ENCODE measurements at places on chromosomes 6 and 20.
A peak's percentile ranks its signal among the peaks of the same experiment; 100 is the strongest.

DNA sequence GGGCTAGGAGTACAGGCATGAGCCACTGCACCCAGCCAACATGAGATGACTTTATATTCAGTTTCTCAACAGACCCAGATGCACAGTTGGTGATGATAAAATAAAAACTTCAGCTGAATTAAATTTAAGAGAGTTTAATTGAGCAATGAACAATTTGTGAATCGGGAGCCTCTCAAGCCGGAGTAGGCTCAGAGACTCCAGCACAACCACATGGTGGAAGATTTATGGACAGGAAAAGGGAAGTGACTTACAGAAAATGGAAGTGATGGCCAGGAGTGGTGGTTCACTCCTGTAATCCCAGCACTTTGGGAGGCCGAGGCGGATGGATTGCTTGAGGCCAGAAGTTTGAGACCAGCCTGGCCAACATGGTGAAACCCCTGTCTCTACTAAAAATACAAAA is 10.4 kb upstream of the BCAS4 start:
- no peak for DNase-seq

DNA sequence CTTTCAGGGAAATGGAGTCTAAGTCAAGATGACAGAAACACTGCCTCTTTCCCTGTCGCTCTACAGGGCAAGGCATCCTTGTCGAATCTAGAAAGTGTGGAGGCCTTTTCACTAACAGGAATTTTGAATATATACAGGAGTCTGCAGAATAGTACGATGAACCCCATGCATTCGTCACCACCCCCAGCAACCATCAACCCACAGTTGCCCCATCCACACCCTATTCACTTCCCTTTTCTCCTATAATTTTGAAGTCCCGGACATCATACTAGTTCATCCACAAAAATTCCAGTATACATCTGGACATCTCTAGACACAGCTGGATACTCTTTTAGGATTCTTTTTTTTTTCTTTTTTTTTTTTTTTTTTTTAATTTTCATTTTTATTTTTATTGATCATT is 80.7 kb upstream of the RIN2 start:
- DNase-seq = no peak

DNA sequence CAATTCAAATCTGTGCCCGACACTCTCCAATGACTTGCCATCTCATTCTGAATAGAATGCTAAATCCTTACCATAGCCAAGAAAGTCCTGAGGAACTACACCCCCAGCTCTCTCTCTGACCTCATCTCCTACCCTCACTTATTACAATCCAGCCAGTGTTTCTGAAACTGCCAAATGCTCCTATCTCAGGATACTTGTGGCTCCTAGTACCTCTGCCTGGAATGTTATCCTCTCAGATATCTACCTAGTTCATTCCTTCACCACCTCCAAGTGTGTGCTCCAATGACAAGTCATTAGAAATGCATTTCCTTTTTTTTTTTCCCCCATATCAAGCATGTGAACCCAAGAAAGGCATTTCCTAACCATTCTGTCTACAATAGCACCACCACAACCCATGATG is 24.4 kb downstream of the ZNF184 start:
- no peak for DNase-seq

DNA sequence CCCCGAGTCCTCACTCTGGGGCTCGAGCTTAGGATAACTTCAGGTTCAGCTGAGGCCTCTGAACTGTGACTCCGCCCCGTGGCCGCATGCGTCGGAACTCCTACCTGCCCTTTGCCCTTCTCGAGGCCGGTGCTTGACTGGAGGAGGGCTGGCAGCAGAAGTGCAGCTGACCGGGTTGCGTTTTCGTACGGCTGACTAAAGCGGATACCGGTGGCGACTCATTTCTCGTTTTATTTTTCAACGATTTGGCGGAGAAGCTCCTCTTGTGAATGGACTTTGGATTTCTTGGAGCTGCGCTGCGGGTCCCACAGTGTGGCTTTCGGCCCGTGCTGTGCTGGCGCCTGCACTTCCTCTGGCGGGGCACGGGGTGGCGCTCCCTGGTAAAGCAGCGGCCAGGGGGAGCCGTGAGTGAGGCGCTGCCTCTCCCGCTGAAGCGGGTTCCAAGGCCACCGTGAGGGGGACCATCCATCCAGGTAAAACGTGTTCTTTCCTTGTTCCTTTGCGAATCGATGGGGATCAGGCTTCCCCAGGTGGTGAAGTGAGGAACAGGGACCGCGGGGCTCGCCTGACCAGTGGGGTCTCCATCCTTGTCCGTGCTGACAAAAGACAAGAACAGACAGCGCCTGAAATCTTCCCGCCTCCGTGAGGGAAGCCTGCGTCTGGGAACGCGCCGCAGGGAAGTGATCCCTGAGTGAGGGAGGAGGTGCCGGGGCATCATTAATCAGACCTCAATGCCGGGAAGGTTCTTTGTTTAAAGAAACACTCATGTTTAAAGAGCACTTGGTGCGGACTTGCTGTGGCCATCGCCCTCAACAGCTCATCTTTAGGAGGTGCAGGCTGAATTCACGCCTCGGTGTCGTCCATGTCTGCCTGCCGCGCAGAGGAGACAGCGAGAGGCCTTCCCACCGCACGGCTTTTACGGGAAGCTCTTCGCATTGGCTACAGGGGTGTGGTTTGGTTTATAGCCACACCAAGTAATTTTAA is 38.8 kb downstream of the ERMARD start:
- no peak for DNase-seq

GRCh38 chr6:37283671-37284151 is 25.8 kb upstream of the TMEM217 start:
- no peak for DNase-seq

- no peak for DNase-seq
Observed at GRCh38 chr6:34490390-34491090, 24.7 kb downstream of the PACSIN1 start.

DNA sequence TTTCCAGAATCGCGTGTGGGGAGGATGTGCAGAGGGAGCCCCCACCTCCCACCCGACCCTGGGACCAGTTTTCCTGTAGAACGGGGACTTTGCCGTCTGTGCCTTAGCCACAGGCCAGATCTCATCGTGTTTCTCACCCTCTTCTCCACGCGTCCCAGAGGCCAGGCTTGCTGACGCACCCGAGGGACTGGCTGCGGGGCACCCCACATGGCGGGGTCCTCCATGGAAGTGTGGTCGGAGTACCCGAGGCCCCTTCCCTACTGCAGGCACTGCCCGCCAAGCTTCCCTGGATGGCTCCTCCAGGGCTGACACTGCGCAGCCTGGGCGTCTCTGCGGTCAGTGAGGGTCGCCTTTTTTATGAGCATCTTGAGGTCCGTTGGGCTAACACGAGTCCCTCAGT is 346.5 kb downstream of the CDH4 start:
- no peak for DNase-seq

DNA sequence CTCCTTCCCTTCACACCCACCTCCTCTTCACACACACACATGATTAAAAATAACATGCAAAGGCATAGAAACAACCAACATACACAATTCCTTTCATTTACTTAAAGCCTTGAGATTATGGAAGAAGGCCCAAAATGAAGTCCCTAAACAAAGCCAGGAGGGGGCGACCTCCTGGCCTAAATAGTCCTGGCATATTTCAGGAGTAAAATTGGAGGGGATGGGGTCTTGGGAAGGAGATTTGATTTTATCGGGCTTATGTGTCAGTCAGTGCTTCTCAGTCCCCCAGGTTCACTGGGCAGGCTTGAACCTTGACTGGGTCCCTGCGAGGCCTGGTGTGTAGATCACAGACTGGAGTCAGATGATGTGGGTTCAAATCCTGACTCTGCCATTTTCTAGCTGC is 266.4 kb downstream of the SAMD5 start:
- DNase-seq = no peak

- peak; percentile 17 for DNase-seq
Observed at GRCh38 chr20:16801919-16802651, 53.9 kb downstream of the OTOR start.

DNA sequence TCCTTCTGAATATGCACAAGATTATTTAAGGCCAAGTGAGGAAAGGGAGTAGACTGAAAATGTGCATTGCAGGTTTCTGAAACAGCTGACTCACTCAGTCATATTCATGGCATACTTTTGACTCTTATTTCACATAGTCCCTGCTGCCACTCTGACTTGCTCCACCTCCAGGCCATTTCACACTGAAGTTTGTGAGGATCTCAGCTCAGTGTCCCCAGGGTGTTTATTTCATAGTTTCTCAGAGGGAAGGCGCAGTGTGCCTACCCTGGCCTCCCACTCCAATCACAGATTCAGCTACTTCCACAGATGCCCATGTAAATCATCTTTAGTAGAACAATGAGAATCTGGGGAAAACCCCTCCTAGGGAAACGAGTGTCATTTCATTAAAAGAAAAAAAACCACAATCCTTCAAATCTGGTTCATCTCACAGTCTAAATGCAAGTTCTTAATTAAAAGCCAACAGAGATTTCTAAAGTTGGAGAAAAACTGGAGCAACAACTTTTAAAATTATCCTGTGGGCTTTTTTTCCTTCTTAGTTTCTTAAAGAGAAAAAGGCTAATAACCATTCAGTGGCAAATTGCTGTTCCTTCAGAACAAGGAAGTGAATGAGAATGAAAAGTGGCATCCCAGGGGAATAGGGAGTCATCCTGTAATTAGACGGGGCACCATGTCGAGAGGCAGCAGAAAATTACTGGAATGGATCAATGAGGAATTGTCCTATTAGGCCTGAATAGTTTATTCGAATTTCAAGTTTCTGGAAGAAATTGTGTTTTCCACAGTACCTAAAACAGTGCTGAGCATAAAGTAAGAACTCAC is 133.6 kb downstream of the TFAP2B start:
- no peak for DNase-seq

DNA sequence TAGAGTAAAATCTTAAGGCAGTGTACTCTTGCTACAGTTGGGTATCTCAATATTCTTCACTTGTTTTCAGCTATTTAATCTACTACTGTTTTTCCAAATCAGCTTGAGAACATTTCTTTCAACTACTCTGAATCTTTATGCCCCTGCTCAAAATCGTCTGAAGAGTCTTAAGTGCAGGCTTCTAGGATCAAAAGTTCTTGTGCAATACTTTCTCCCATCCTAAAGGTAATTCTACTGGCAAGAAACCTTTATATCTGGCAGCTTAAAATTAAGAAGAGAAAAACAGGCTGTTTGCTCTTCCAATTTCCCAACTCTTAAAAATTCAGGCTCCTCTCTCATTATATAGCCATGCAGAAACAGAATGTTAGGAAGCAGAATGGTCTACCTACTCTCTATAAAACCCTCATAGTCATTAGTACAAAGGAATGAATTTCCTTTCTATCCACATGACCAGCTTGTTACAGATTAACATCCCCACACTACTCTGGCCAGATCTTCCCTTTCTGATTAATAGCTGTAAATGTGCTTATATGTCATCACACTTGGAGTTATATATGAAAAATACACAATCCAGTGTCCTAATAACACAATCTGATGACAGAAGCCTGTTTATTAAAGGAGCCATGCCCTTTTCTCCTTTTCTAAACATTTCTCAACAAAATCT is 122.2 kb upstream of the FAM184A start:
- DNase-seq = no peak

DNA sequence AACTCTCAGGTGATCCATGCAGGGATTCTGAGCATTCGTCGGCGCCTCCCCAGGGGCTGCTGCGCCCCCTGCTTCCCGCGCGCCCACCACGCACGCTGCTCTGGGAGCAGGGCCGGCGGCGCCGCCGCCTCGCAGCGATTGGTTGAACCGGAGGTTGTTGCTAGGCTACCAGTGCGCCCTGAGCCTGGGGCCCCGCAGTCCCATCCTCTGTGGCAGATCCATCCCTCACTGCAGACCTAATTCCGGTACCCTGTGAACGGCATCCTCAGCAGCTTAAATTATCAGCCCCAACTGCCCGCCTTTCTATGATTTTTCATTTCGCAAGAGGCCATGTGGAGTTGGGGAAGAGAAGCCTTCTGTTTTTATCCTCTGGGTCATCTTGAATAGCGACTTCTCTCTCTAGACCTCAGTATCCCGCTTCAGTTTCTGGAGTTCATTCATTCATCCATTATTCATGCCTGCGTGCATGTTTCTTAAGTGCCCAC is 15.4 kb downstream of the PNPLA1 start:
- no peak for DNase-seq

- no peak for DNase-seq
Observed at GRCh38 chr6:313087-313486, 20.8 kb downstream of the DUSP22 start.

DNA sequence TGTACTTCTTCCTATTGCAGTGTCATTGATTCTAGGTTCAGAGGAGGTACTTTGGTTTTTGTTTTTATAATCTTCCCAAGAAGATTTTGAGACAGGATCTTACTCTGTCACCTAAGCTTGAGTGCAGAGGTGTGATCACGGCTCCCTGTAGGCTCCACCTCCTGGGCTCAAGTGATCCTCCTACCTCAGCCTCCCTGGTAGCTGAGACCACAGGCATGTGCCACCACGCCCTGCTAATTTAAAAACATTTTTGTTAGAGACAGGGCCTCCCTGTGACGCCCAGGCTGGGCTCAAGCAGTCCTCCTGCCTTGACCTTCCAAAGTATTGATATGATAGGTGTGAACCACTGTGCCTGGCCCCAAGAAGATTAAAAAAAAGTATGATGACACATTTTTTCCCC is 3.4 kb upstream of the SLC17A5 start:
- no peak for DNase-seq

DNA sequence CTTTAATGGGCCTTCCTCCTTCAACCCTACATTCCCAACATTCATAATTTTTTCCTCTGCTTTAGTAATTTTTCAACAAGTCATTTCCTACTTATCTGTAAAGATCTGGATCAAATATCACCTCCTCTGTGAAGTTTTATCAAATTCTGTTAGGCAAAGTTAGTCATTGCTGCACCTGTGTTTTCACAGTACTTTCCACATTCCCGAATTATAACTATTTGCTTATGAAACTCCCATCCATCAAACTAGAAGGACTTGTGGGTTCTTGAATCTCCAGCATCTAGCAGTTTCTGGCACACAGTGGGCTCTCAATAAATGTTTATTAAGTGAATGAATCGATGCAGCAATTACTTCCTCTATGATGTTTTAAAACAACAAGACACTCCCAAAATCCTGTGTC is 257.6 kb downstream of the HDGFL1 start:
- no peak for DNase-seq

GRCh38 chr6:15090145-15090579 is 155.7 kb upstream of the JARID2 start:
- DNase-seq = no peak

- no peak for DNase-seq
Observed at GRCh38 chr20:385448-385847, 4.9 kb downstream of the TRIB3 start.

- no peak for DNase-seq
Observed at GRCh38 chr6:16028966-16029365, 99.9 kb upstream of the MYLIP start.

DNA sequence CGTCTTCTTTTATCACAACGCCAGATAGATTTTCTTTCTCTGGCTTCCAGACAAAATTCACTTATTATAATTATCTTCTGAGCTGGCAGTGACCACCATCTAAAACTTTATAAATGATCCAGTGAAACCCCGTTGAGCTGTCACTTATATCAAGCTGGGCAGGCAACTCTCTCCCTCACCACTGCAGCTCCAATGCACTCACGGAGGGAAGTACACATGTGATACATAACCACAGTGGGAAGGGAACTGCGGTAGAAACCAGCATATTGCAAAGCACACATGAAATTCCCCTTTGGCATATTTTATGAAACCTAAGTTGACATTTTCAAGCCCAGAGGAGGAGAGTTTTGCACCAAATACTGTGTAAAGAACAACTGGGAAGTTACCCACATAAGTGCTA is 536.9 kb downstream of the HACE1 start:
- DNase-seq = no peak

- DNase-seq = peak; percentile 34
Observed at GRCh38 chr6:142746524-142746923, 198.5 kb downstream of the HIVEP2 start.

GRCh38 chr6:2028457-2029038 is 216.9 kb downstream of the GMDS start:
- no peak for DNase-seq
